ENCODE measurements at places on chromosomes 1 and 21. TPM values are rescaled to one million over a fixed set of nuclear protein-coding genes. Genes with fewer than 3 reads are reported as not detected.
A peak's percentile ranks its signal among the peaks of the same experiment; 100 is the strongest.

The EDN2 gene
- total RNA-seq = not detected

The LYPD8 gene
- not detected for total RNA-seq

The FMO4 gene
- 2.4 TPM for total RNA-seq

DNA sequence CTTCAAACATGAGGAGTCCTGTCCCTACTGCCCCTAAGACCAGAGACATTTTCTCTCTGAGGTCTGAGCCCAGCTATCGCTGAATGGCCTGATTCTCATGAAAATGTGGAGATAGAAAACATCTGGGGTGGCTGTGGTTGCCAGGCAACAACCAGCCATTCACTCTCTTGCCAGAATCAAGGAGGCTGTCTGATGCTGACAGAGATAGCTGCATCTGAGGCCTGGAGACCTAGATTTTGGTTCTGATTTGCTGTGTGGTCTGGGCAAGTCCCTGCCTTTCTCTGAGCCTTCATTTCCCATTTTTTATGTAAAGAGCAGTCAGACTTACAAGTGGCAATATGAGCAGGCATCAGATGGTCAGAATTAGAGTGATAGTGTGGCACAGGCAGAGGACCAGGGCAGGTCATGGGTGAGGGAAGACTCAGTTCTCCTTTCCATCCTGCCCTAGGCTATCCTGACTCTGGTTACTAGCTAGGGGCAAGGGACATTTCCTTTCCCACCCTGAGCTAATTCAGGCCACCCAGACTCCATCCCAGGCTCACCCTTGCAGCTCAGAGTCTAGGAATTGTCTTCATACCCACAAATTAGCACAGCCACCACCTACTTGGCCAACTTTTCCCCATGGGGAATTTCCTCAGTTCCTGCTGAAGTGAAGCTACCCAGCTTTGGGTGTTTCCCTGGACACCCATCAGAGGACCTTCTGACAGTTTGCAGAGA is 20.0 kb upstream of the RNF19B start:
- no peak overlapping the region for H3K4me3 ChIP-seq
- no peak for DNase-seq
- H3K36me3 ChIP-seq = no peaks in the 10 kb centered on the region
- H3K4me1 ChIP-seq = peaks cover 11% of the 10 kb centered on the region
- H3K27ac ChIP-seq = no peak overlapping the region
- H3K27me3 ChIP-seq = no peaks in the 10 kb centered on the region

GRCh38 chr1:245874942-245875580 is 632.0 kb downstream of the SMYD3 start:
- no peak overlapping the region for H3K4me3 ChIP-seq
- peaks cover 8% of the 10 kb centered on the region for H3K4me1 ChIP-seq
- peak; percentile 91 for DNase-seq
- H3K27me3 ChIP-seq = no peaks in the 10 kb centered on the region

GRCh38 chr1:37257646-37258045 is 216.7 kb upstream of the ZC3H12A start:
- H3K4me1 ChIP-seq = no peaks in the 10 kb centered on the region
- no peak for DNase-seq
- no peak overlapping the region for H3K4me3 ChIP-seq
- H3K27ac ChIP-seq = no peak overlapping the region

Data from adrenal gland (tissue), 19 donors.